Activated CD4-positive, alpha-beta T cell treated with anti-CD3 and anti-CD28 coated beads, Interleukin-2, Interleukin-4, amounts not matched to agents 100 ng/mL and 50 ng/mL, durations not matched to agents 16 hours and 8 hours (primary cell): ENCODE measurements at places on chromosomes 7 and 10.

- no peak for DNase-seq
Observed at GRCh38 chr7:44186736-44187135, 2.5 kb downstream of the GCK start.

GRCh38 chr10:1567742-1568495 is 169.4 kb downstream of the ADARB2 start:
- DNase-seq: no peak

- DNase-seq: no peak
Observed at GRCh38 chr10:74827694-74828093, 1.3 kb downstream of the KAT6B start.

DNA sequence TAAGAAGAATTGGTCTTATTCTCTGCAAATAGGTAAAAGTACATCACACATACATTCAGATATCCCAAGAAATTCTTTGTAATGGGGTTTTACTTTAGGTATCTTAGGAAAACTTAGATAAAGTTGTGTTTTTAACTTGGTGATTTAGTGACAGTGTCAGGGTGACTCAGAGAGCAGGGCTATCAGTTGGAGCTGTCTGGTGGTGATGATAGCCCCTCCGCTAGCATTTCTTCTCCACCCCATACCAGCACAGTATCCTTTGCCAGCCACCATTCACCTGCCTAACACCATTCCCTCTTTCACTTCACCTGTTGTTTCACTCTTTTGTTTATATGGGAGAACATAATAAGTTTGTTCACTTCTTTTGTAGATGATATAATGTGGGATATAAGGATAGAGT is 30.4 kb downstream of the VPS50 start:
- no peak for DNase-seq

DNA sequence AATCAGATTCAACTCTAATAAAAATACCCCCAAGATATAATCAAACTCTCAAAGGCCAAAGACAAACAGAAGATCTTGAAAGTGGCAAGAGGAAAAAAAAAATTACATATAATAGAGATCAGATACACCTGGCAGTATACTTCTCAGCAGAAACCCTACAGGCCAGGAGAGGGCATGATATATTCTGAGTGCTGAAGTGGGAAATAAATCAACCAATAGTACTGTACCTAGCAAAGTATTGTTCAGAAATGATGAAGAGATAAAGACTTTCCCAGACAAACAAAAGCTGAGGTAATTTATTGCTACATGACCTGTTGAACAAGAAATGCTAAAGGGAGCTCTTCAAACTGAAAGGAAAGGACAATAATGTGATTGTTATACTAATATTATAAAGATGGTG is 291.9 kb downstream of the SH2D4B start:
- no peak for DNase-seq

- no peak for DNase-seq
Observed at GRCh38 chr10:13589316-13589715, 2.6 kb downstream of the PRPF18 start.

DNA sequence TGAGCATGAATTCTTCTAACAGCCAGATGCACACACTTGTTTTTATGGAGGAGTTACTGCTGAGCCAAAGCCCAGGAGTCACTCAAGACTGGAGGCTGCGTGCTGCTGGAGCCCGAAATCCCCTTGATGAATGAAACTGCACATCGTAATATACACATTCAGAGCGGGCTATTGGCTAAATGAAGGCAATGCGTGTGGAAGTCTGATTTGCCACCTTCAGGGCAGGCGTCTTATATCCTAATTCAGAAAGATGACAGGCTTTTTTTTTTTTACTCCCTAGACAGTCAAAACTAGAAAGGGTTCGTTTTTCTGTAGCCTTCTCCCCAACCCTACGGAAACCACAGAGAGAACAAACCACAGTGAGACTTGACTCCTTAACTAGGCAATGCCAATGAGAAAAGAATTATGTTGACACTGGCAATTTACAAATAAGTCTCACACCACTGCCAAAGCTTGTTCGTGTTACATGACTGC is 227.2 kb upstream of the KLF14 start:
- peak; percentile 96 for DNase-seq

GRCh38 chr10:11274452-11274851 is 256.8 kb downstream of the CELF2 start:
- no peak for DNase-seq
